ENCODE measurements at places on chromosomes 3 and 15. TPM values are rescaled to one million over a fixed set of nuclear protein-coding genes. Genes with fewer than 3 reads are reported as not detected.

Gene CFAP161
- not detected for total RNA-seq

Gene FRG2C
- not detected for total RNA-seq

Gene MME
- total RNA-seq = 50.3 TPM

Gene P2RY12
- total RNA-seq = not detected

DNA sequence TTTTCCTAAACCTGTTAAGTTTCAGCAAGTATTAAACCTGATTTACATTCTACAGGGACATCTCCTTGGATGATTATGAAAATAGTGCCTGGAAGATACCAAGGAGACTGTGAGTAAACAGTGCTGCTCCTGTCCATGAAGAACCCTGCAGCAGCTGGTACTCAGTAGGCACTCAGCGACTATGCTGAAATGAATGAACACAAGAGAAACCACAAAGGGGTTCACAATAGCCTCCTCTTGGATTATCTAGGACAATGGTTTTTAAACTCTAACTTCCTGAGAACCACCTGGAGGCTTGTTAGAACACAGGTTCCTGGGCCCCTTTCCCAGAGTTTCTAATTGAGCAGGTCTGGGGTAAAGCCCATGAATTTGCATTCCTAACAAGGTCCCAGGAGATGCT is 488.4 kb upstream of the UBE2E2 start:
- no peak for DNase-seq
- no peaks in the 10 kb centered on the region for H3K36me3 ChIP-seq
- H3K27ac ChIP-seq = no peak overlapping the region
- no peak overlapping the region for H3K4me3 ChIP-seq

DNA sequence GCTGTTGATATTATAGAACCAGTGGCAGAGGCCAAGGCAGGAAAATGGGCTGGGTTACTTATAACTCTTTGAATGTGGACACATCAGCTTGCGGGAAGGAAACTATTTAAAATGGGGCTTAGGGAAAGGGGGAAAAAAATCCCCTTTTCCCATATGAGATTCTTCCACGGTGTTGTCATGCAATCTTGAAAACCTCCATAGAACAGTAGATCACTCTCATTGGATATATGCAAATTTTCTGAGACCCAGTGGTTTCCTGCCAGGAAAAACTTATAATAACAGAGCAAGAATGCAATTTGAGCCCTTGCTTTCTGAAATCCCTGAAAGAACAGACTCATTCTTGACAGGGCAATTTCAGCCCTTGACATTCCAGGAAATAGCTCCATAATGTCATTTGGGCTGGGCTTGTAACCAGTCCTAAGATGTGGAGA is 31.1 kb downstream of the TMEM212 start:
- H3K4me3 ChIP-seq = peak overlapping the region; percentile 42
- no peak for DNase-seq
- peak overlapping the region; percentile 64 for H3K27ac ChIP-seq

GRCh38 chr3:65944252-65944651 is 94.5 kb downstream of the MAGI1 start:
- no peak overlapping the region for H3K27ac ChIP-seq
- no peaks in the 10 kb centered on the region for H3K36me3 ChIP-seq
- no peak overlapping the region for H3K4me3 ChIP-seq
- no peak for DNase-seq

DNA sequence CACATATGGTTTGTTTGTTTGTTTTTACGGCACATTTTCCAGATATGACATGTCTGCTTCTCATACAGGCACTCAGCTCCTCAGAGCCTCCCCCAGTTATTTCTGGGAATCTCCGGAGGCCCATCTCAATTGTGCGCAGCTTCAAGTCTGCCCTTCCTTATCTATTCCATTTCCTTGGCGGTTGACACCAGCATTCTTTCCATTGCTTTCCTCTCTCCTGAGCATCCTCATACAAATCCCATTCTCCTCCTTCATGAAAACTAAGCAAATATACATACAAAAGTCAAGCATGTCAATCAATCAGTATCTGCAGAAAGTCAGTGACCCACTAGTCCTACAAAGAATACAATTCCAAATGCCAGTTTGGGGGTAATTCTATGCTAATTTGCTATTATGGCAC is 166.7 kb downstream of the SQOR start:
- no peak overlapping the region for H3K27ac ChIP-seq
- H3K4me3 ChIP-seq = no peak overlapping the region
- peaks cover 7% of the 10 kb centered on the region for H3K4me1 ChIP-seq
- DNase-seq = no peak
- no peaks in the 10 kb centered on the region for H3K36me3 ChIP-seq
- H3K27me3 ChIP-seq = no peaks in the 10 kb centered on the region

DNA sequence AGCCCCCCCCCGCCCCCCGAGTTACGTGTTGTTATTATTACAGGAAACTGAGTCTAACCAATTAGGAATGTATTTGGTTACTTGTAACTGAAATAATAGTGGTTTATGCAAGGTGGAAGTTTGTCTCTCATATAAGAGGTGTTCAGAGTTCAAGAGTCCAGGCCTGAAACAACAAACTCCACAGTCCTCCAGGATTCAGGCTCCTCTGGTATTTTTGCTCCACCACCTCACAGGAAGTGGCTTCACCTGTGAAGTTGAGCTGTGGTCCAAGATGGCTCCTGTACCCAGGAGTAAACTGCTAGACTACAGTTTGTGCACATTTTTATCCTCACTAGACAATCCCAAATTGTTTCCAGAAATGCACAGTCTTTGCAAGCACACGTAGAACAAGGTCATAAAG is 27.3 kb downstream of the MOBP start:
- DNase-seq = no peak
- H3K36me3 ChIP-seq = no peaks in the 10 kb centered on the region
- no peak overlapping the region for H3K4me3 ChIP-seq
- peaks cover 5% of the 10 kb centered on the region for H3K4me1 ChIP-seq

GRCh38 chr3:60514085-60514649 is 737.1 kb downstream of the FHIT start:
- H3K4me1 ChIP-seq = peaks cover 13% of the 10 kb centered on the region
- no peak overlapping the region for H3K27ac ChIP-seq
- no peaks in the 10 kb centered on the region for H3K27me3 ChIP-seq
- no peak overlapping the region for H3K4me3 ChIP-seq
- DNase-seq = no peak

- DNase-seq = no peak
- peaks cover 13% of the 10 kb centered on the region for H3K4me1 ChIP-seq
- H3K27ac ChIP-seq = no peak overlapping the region
- H3K27me3 ChIP-seq = peaks cover 38% of the 10 kb centered on the region
- no peak overlapping the region for H3K4me3 ChIP-seq
These were observed 167.4 kb downstream of the NTRK3 start for GRCh38 chr15:88089024-88089620.

DNA sequence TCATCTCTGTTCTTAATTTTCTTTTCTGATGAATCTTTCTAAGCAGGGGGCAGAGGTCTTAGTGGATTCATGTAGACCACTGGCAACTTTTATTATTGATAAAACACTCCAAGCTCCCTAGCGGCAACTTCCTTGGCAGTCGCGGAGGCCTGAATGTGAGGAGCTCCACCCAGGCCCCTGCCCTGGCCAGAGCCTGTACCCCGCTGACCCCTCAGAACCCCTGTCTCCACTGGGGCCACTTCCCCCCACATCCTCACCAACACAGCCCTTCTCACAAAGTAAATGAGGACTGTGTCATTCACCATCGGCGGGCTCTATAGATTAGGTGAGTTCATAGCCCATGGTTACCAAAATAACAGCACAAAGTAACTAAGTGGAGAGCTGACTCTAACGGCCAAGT is 111.6 kb downstream of the TPRA1 start:
- no peak overlapping the region for H3K4me3 ChIP-seq
- H3K4me1 ChIP-seq = no peaks in the 10 kb centered on the region
- no peak for DNase-seq
- H3K36me3 ChIP-seq = no peaks in the 10 kb centered on the region
- H3K27me3 ChIP-seq = no peaks in the 10 kb centered on the region
- no peak overlapping the region for H3K27ac ChIP-seq

GRCh38 chr15:34644851-34645250 is 61.4 kb upstream of the GOLGA8B start:
- no peaks in the 10 kb centered on the region for H3K36me3 ChIP-seq
- H3K27ac ChIP-seq = no peak overlapping the region
- H3K27me3 ChIP-seq = peaks cover 4% of the 10 kb centered on the region
- H3K4me3 ChIP-seq = no peak overlapping the region

DNA sequence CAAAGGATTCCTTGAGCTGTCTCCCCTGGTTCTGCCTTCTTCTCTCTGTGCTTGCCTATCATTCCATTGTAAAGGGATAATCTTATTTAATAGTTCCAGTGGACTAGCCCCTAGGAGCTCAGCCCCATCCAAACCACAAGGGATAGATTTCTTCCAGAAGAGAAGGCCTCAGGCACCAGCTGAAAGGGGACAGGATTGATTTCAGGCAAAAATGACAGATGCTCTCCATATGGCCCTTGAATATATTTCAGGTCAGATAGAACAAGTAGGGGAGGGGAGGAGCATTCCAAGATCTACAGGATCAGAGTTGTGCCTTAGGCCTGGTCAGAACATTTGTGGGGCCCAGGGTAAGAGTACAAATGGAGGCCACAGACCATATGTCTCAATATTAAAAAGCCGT is 85.3 kb downstream of the RPLP1 start:
- peaks cover 31% of the 10 kb centered on the region for H3K4me1 ChIP-seq
- no peak overlapping the region for H3K4me3 ChIP-seq
- no peak for DNase-seq
- peaks cover 14% of the 10 kb centered on the region for H3K27me3 ChIP-seq
- no peaks in the 10 kb centered on the region for H3K36me3 ChIP-seq

GRCh38 chr3:4978204-4978965 is 852 bp upstream of the BHLHE40 start:
- H3K4me3 ChIP-seq = peak overlapping the region; percentile 96
- peak overlapping the region; percentile 93 for H3K27ac ChIP-seq
- H3K36me3 ChIP-seq = peaks cover 9% of the 10 kb centered on the region
- H3K27me3 ChIP-seq = peaks cover 36% of the 10 kb centered on the region
